Left lung (tissue), 14 donors: ENCODE measurements at places on chromosomes 7 and 10. TPM values are rescaled to one million over a fixed set of nuclear protein-coding genes. Genes with fewer than 3 reads are reported as not detected.

- no peak for DNase-seq
Observed at GRCh38 chr7:127337581-127337980, 54.9 kb downstream of the ZNF800 start.

GRCh38 chr10:30155401-30155800, 96.0 kb upstream of the JCAD start:
- peak; percentile 16 for DNase-seq

DNA sequence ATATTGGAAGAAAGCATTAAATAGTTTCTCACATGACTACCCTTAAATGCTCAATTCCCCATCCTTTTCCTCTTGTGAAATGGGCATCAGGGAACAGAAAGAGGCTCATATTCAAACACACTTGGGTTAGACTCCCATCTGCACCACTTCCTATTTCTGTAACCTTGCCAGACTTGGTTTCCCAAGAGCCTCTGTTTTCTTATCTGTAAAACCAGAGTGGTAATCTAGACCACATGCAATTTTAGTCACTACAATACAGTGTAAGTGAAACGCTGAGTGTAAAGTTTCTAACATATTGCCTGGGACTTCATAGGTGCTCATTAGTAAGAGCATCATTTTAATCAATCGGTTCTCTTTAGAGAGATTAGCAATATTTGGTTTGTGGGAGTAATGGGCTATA, 136.3 kb downstream of the SORCS1 start:
- no peak for DNase-seq

- no peak for DNase-seq
Observed at GRCh38 chr7:120207037-120207436, 65.9 kb upstream of the KCND2 start.

GRCh38 chr10:86234541-86235270, 131.9 kb downstream of the GRID1 start:
- DNase-seq: no peak

DNA sequence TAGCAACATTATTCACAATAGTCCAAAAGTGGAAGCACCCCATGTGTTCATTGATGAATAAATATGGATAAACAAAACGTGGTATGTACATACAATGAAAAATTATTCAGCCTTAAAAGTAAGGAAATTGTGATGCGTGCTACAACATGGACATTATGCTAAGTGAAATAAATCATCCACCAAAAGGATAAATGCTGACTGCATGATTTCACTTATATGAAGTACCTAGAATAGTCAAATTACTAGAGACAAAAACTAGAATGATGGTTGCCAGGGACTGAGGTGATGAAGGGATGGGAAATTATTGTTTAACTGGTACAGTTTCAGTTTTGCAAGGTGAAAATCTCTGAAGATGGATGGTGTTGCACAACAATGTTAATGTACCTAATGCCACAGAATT, 56.6 kb downstream of the THSD7A start:
- no peak for DNase-seq

DNA sequence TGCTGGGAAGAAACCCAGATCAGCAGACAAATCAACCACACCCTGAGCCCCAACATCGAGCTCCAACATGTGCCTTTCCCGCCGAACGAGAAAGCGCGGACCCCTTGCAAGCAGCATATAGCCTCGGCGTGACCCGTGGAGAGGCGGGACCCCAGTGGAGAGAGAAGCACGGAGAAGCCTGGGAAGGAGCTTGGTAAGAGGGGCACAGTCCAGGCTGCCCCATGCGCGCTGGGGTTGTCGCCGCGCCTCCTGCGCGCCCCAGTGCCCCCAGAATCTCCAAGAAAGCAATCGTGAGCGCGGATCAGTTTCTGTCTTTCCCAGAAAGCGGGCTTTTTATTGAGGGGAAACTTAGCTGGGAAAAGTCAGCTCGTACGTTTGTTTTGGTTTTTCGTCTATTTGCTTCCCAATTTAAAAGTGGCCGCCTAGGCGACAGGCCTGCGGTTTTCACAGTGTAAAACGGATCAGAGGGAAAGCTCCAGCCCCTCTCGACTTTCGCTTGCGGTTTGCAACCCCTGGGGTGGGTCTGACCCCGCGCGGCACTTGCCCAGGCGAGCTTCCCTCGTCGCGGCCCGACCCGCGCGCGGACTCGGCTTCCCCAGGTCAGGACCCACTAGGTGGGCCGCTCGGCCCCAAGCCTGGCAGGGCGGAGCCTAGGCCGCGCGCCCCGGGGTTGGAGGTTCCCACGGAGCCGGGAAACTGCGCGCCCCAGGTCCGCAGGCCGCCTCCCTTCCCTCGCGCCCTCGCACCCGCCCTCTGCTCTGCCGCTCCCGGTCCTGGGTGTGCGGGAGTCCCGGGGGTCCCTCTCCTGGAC, 31.1 kb downstream of the SKIDA1 start:
- peak; percentile 89 for DNase-seq

DNA sequence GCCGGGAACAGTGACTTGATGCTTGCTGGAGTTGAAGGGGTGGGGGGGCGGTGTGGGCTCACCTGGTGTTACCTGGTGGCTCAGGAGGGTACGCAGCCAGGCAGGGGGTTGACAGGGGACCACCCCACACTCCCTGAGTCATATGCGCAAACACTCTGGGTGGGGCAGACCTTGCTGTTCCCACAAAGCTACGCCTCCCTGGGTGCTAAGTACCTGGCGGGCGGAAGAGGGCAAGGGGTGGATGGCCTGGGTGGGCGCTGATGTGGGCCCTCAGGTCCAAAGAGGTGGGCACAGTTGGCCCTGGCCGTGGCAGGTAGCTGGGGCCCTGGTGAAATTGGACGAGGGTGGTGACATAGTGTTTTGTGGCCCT, 13.9 kb downstream of the STX1A start:
- no peak for DNase-seq

GRCh38 chr10:46304062-46304461, 17.3 kb downstream of the ANTXRL start:
- no peak for DNase-seq

- DNase-seq: peak; percentile 71
Observed at GRCh38 chr7:158546214-158546613, 41.4 kb downstream of the PTPRN2 start.

DNA sequence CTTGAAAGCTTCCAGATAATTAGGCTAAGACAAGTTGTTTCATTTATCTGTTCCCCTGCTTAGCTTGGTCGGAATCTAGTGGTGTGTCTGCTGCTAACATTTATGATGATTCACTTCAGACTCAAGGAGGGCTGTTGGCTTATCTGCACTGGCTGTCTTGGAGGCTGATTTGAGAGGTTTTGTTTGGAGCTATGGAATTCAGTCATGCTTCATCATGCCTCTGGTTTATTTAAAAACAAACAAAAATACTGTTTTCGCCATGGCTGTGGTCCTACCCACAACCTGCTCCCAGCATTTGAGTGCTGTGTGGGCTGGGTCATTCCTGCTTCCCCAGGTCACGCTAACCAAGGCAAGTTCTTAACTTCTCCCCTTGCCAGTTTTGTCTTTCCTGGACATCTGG, 11.7 kb upstream of the ARPC1B start:
- DNase-seq: no peak

- no peak for DNase-seq
Observed at GRCh38 chr7:134627775-134628153, 18.9 kb upstream of the BPGM start.

DNA sequence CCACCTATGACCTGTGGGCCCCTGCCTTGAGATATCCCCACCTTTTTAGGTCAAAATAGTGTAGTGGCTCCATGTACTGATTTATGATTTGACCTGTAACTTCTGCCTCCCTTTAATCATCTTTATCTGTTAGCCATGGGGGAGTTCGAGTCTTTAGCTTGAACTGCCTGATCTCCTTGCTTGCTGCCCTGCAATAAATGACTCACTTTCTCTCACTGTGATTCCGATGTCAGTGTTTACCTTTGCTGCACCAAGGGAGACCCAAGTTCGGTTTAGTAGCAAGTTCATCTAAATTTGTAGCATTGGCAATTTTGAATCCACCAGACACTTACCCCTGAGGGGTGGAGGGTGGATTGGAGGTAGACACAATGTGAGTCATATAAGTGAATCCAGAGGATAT, 814.6 kb upstream of the AUTS2 start:
- DNase-seq: no peak

Gene SLC26A4
- polyA plus RNA-seq: 1.3 TPM

Gene CFAP46
- polyA plus RNA-seq: 5.2 TPM

Gene MSANTD7
- polyA plus RNA-seq: 15.8 TPM

Gene CTTNBP2
- 19.6 TPM for polyA plus RNA-seq

Gene BAG3
- 16.2 TPM for polyA plus RNA-seq

Gene EIF4EBP2
- 78.2 TPM for polyA plus RNA-seq

Gene SPDYE3
- polyA plus RNA-seq: 8.0 TPM

Gene SLC13A1
- polyA plus RNA-seq: 0.09 TPM

Gene ACBD7
- polyA plus RNA-seq: 9.2 TPM
